Glutamatergic neuron (in vitro differentiated cells): ENCODE measurements at places on chromosomes 2 and 18.
A peak's percentile ranks its signal among the peaks of the same experiment; 100 is the strongest.

DNA sequence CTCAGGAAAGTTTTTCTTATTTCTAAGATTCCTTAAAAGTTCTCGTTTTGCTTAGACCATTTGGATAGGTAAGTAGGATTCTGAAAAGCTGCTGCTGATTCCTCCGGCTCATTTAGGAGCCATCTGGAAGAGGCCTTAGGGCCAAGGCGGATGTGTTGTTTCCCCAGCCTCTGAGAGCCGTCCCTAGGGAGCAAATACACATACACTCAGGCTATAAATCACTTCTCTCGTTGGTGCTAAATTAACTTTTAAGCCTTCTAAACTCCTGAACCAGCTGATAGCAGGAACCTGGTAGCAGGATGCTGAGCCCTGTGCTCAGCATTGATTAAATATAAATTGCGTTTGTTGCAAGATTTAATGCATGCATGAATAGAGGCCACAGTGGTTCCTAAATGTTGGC is 109.8 kb downstream of the ADCYAP1 start:
- DNase-seq: no peak

GRCh38 chr2:80482276-80482675 is 177.7 kb upstream of the LRRTM1 start:
- no peak for DNase-seq

GRCh38 chr2:217489145-217489960 is 513.4 kb downstream of the TNS1 start:
- DNase-seq: peak; percentile 14

- no peak for DNase-seq
Observed at GRCh38 chr2:64794426-64794995, 140.8 kb upstream of the SERTAD2 start.

- no peak for DNase-seq
Observed at GRCh38 chr2:186515376-186515775, 29.3 kb downstream of the ZC3H15 start.

GRCh38 chr18:50075772-50076171 is 119.2 kb downstream of the MYO5B start:
- no peak for DNase-seq

- DNase-seq: no peak
Observed at GRCh38 chr2:68796295-68796905, 61.8 kb downstream of the ARHGAP25 start.

DNA sequence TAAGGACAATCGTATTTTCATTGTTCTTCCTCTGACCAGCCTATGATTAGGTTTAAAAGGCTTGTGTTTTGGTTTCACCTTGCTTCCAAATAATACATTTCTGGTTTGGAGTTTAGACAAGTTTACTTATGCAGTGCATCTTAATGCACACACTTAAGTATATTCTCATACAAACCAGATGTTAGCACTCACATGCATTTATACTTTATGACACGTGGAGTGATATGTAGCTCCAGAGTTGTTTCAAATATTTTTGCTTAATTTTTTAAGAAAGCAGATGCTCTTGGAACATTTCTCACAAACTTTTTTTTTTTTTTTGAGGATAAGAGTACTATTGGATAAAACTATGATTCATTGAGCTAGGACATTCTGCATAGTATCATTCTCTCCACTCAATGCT is 109.9 kb downstream of the PDE1A start:
- no peak for DNase-seq

DNA sequence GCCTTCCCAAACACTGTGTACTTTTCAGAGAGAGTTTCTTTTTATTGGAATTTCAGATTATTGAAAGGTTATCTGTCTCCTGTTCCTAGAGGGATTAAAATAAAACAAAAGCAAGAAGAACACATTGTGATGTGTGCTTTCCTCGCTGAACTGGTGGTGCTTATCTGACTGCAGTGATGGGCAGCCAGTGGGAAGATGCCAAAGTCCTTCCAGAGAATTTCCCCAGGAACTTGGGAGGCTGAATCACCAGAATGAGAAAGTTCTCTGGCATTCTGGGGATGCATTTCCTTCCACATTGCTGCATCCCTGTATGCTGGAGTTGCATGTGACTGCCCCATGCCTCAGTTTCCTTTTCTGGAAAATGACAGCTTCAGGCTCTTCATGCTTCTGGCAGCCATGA is 53.9 kb upstream of the SEC11C start:
- DNase-seq: no peak

- no peak for DNase-seq
Observed at GRCh38 chr18:74251297-74252038, 40.3 kb downstream of the CYB5A start.

GRCh38 chr2:120798567-120799247 is 63.0 kb downstream of the GLI2 start:
- no peak for DNase-seq

DNA sequence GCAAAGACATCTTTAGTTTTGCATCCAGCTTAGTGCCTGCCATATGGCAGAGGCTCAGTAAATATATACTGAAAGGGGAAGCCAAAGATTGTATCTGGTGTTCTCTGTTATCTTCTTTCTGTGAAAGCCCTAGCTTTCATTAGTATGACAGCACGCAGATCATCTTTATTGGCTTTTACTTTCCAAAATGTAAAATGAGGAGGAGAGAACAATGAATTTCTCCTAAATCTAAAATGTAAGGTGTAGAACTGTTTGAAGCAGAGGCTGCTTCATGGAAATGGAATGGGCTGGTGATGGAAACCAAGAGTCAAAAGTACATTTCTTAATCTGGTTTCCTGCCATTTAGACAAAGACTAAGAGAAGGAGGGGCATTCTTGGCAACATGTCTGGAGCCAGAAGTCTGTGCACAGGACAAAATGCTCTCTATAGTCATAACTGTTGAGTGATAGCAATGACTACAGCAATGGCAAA is 1029.9 kb upstream of the PIK3C3 start:
- no peak for DNase-seq

GRCh38 chr2:224063298-224063648 is 24.2 kb upstream of the SERPINE2 start:
- no peak for DNase-seq

GRCh38 chr18:3498698-3499471 is 48.9 kb downstream of the TGIF1 start:
- peak; percentile 80 for DNase-seq

GRCh38 chr2:112783187-112783714 is 1.0 kb downstream of the IL1A start:
- no peak for DNase-seq

DNA sequence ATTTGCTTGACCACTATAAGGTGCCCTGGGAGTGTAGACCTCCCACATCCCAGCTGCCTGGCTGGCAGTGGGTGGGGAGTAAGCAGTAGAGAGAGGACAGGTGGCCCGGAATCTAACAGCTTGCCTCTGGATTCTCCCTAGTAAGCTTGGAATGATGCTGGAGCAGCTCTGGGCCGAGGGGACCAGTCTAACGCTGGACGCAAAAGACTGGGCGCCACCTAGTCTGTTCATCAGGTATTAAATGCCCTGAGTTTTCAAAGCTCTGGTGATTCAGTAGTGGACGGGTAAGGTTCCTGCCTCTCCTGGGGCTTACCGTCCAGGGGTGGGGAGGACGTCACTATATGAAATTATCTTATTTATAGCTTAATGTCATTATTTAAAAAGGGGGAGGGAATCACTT is 648 bp upstream of the LYPD6B start:
- DNase-seq: no peak

DNA sequence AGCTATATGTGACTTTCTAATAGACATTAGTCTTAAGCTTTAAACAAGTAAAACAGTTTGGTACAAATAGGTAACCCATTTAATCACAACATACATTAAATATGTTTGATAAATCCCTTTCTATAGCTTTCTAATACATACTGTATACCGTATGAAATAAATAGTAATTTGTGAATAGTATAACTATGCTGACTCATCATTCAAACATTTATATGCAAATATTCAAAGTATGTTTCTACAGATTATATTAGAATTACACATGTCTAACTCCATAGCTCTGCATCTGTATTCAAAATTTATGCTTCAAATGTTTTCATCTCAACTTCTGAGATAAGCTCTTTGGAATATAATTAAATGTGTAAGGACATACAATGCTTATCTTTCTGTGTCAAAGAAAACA is 142.7 kb upstream of the ZNF804A start:
- DNase-seq: no peak

DNA sequence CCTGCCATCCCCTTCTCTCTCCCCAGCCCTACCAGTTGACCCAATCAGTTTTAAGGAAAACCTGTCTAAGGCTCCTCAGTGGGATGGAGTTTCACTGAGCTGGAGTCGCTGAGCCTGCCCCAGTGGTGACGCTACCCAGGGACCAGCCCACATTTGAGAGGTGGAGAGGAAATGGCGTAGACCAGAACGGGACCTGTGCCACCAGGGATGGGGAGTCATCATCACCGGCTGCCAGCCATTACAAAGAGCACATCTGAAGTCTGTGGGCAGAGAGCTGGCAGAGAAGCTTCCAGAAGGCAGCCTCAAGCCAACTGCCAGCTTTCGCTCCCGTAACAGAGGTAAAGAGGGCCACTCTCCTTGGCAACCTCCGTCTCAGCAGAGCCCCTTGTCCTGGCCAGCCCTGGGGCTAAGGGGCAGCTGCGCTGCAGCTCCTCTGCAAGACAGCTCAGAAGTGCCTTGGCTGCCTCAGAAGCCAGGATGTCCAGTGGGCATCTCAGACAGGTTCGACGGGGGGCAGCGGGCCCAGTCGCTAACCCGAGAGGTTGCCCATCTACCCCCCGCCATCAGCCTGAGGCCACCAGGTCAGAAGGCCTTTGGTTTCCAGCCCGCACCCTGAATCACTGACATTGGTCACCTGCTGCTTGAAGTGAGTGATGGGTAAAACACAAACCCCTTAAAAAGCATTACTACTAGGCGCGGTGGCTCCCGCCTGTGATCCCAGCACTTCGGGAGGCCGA is 15.4 kb downstream of the SDC1 start:
- no peak for DNase-seq

GRCh38 chr2:232104076-232104646 is 142.6 kb downstream of the DIS3L2 start:
- no peak for DNase-seq

DNA sequence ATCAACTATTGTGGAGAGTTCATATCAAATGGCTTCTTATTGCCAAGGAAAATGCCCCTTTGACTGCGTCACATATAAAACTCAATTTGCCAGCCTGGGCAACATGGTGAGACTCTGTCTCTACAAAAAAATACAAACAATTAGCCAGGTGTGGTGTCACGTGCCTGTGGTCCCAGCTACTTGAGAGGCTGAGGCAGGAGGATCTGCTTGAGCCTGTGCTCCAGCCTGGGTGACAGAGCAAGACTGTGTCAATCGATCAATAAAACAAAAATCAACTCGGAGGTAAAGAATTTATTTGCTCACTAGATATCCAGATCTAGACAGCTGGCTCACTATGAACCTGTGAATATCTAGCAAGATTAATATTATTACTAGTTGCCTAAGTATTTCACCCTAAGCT is 1.7 kb upstream of the ZCCHC2 start:
- DNase-seq: no peak

DNA sequence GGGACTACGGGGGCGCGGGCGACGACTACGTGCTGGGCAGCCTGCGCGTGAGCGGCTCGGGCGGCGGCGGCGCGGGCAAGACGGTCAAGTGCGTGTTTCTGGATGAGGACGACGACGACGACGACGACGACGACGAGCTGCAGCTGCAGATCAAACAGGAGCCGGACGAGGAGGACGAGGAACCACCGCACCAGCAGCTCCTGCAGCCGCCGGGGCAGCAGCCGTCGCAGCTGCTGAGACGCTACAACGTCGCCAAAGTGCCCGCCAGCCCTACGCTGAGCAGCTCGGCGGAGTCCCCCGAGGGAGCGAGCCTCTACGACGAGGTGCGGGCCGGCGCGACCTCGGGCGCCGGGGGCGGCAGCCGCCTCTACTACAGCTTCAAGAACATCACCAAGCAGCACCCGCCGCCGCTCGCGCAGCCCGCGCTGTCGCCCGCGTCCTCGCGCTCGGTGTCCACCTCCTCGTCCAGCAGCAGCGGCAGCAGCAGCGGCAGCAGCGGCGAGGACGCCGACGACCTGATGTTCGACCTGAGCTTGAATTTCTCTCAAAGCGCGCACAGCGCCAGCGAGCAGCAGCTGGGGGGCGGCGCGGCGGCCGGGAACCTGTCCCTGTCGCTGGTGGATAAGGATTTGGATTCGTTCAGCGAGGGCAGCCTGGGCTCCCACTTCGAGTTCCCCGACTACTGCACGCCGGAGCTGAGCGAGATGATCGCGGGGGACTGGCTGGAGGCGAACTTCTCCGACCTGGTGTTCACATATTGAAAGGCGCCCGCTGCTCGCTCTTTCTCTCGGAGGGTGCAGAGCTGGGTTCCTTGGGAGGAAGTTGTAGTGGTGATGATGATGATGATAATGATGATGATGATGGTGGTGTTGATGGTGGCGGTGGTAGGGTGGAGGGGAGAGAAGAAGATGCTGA is 1.4 kb downstream of the SOX11 start:
- peak; percentile 76 for DNase-seq

GRCh38 chr2:33680644-33681363 is 81.7 kb upstream of the FAM98A start:
- DNase-seq: no peak

GRCh38 chr2:162608901-162609300 is 229.7 kb downstream of the KCNH7 start:
- no peak for DNase-seq

DNA sequence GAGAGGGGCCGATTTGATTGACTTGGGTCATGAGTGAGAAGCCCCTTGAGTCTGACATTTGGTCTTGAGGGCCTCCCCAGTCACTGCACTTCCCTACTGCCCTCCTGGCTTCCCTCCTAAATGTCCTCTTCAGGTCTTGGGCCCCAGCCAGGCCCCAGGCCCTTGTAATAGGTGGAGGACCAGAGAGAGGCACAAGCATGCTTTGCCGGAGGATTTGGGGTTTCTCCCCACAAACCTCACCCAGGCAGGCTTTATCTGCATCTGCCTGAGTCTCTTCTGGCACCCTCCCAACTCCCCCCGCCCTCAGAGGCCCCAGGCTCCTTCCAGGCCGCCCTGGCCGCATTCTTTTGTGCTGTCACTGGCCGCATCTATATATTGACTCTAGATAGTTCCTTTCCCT is 270.7 kb downstream of the HAUS1 start:
- DNase-seq: no peak

- DNase-seq: no peak
Observed at GRCh38 chr2:152348388-152348787, 13.4 kb downstream of the FMNL2 start.

DNA sequence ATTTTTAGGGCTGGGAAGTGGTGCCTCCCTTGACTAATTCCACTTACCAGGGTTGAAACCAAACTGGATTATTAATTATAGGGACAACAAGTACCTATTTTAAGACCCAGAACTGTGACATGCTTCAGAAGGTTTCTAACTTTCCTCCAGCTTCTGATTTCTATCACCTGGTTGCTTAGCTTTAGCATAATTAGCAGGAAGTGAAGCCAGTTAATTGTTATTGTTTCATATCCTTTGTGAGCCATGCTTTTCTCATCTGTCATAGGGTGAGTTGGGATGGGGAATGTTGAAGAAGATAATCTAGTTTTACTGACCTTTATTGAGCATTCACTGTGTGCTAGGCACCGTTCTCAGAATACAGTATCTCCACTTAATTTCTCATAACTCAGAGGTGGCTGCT is 3.2 kb downstream of the YPEL5 start:
- DNase-seq: no peak
